ENCODE measurements at places on chromosomes 2 and 18. TPM values are rescaled to one million over a fixed set of nuclear protein-coding genes. Genes with fewer than 3 reads are reported as not detected.

IL37 gene
- 2.6 TPM for total RNA-seq

DNA sequence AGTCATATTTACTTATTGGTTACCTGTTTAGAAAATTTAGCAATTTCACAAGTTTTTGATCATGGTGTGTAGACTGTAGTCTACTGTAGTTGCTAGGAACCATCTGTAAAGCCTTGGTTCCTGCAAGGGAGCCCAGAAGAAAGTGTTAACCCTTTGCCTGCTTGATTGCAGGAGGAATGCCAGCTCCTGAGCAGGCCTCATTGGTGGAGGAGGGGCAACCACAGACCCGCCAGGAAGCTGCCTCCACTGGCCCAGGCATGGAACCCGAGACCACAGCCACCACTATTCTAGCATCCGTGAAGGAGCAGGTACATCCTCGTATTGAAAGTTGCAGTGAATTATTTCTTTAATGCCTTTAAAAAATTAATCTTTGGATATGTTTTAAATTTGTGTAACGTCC lies 76.3 kb downstream of the PKP4 start:
- 0 out of 2 replicates have a peak, but pooled peaks cover 3% of the 10 kb centered on the region for H3K4me1 ChIP-seq
- no peak overlapping the region for H3K27ac ChIP-seq
- H3K36me3 ChIP-seq, result no peaks in the 10 kb centered on the region
- DNase-seq, result no peak
- no peaks in the 10 kb centered on the region for H3K27me3 ChIP-seq
- H3K4me3 ChIP-seq, result no peak overlapping the region

GRCh38 chr2:162212366-162212765 lies 30.9 kb downstream of the FAP start:
- H3K36me3 ChIP-seq, result no peaks in the 10 kb centered on the region
- H3K4me1 ChIP-seq, result peaks cover 9% of the 10 kb centered on the region
- peak; percentile 38 for DNase-seq
- no peak overlapping the region for H3K4me3 ChIP-seq
- H3K27ac ChIP-seq, result no peak overlapping the region

DNA sequence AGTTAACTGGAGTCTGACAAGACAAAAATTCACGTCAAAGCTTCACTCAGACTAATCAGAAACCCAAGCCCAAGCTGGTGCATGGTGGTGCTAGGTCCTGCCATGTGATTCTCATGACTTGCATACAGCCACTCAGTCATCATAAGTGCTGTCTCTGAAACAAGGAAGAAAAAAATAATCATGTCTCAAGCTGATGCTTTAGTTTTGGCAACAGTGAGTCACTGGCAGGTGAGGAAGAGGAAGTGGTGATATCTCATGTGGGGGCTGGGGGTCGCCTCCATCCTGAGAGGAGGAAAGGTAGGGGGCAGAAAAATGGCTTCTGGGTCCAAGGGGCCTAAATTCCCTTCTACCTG lies 136.3 kb downstream of the TMEM163 start:
- no peaks in the 10 kb centered on the region for H3K4me1 ChIP-seq
- no peaks in the 10 kb centered on the region for H3K36me3 ChIP-seq
- H3K27me3 ChIP-seq, result no peaks in the 10 kb centered on the region

Data from PC-3 (cell line).